ENCODE measurements at places on chromosomes 13 and 19.
A peak's percentile ranks its signal among the peaks of the same experiment; 100 is the strongest.

GRCh38 chr19:30167206-30167868 lies 204.8 kb upstream of the ZNF536 start:
- no peak for ATAC-seq

- no peak for ATAC-seq
These were observed 25.2 kb downstream of the IGFL1 start for GRCh38 chr19:46254776-46255175.

DNA sequence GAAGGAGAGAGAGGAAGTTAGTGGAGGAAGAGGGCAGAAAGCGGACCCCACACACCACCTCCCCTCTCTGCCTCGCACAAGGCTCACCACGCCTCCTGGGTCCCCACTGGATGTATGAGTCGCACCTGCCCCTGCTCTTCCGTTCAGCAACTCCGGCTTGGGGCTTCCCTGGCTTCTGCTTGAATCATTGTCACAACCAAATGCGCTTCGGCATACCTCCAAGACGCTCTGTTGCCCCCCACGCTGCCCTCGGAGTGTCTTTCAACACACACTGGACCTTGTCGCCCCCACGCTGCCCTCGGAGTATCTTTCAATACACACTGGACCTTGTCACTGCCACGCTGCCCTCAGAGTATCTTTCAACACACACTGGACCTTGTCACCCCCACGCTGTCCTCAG lies 247.2 kb downstream of the TEX29 start:
- ATAC-seq: no peak

- peak; percentile 59 for ATAC-seq
These were observed 4.9 kb upstream of the PALM start for GRCh38 chr19:703651-704446.

- no peak for ATAC-seq
These were observed 43.2 kb upstream of the RANBP3 start for GRCh38 chr19:6020972-6021805.

- no peak for ATAC-seq
These were observed 3.7 kb upstream of the LRFN1 start for GRCh38 chr19:39324242-39324842.

- ATAC-seq: no peak
These were observed 1.2 kb downstream of the MAP1S start for GRCh38 chr19:17720440-17720839.

DNA sequence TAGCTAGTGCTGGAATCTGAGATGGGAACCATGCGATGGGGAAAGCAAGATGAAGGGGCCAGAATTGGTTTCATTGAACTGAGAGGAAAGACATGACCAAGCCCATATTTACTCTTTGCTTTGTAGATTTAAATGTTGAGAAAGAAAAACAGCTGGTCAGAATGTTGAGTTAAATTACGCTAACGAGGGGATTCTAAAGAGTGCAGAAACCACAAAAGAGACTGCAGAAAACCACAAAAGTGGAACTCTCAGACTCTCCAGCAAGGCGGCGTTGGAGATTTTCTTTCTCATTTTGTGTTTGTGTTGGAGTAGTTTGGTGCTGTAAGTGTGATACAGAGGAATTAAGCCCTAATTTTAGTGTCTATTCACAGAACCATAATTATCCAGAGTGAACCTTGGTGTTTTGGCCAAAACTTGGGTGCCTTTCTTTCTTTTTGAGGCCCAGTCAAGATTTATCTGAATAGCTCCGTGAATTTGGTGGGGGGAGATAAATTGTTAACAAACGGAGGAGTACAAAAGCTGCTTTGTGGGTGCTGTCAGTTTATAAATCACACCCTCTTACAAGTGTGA lies 26.3 kb downstream of the SAE1 start:
- peak; percentile 70 for ATAC-seq

- peak; percentile 85 for ATAC-seq
These were observed 29.8 kb downstream of the CERS1 start for GRCh38 chr19:18865973-18866799.

DNA sequence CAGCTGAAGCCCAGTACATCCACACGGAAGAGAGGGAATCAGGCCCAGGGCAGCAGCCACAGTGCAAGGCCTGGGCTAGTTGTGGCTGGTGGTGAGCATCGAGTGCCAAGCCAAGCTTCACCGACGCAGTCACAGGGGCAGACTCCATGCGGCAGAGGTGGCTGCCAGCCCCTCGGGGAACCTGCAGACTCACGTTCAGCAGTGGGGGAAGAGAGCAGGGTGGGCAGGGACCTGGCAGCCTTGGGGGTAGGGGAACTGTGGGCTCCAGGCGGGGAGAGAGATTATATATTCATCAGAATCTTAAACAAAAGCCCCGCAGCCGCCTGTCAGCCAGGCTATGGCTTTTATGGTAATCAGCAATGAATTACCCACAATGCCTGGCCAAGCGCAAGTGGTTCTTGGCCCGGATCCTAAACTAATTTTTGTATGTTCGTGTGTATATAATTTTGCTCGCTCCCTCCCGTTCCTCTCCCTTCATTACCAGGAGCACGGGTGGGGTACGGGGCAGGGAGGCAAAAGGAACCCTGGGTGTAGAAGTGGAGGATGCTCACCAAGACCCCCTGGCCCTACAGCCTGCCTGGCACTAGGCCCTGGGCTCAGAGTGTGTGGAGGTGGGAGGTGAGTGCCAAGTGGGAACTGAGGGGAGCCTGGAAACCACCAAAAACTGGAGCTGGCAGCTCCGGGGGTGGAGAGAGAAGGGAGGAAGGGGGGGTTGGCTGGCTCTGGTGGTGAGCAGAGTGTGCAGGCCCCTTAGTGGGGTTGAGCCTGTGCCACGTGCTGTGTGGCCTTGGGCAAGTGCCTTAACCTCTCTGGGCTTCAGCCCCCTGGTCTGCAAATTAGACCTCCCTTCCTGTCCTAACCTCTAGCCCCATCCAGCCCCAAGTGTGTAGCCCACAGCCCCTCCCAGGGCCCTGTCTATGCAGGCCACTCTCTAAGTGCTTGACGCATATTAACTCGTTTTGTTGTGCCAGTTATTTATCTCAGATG lies 31.9 kb downstream of the PTPRS start:
- no peak for ATAC-seq

GRCh38 chr13:111460548-111461444 lies 140.4 kb downstream of the TEX29 start:
- peak; percentile 19 for ATAC-seq

GRCh38 chr13:113843864-113844556 lies 19.9 kb downstream of the GAS6 start:
- ATAC-seq: no peak

DNA sequence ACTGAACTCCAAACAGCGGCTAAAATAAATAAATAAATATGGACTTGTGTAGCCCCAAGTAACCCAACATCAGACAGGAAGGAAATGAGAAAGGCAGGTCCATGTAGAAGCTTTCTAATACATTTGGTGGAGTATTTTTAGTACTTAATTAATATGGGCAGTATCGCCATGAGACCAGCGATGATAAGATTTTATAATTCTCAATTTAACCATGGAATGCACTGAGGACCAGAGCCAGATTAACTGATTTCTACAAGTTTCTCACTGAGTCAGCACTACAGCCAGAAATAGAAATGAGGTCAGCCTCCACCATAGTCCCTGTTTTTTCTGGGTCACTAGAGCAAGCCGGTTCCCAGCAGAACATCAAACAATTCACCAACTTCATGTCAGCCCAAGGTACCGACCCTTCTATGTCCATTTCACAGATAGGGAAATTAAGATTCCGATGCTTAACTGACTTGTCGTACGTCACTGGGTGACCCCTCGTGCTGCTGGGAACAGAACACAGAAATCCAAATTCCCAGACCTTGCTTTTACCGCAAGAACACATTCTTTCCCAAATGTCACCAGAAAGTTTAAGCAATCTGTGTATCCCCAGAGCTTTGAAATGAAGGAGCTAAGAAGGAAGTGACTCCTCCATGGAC lies 90.4 kb downstream of the COL4A1 start:
- ATAC-seq: no peak

DNA sequence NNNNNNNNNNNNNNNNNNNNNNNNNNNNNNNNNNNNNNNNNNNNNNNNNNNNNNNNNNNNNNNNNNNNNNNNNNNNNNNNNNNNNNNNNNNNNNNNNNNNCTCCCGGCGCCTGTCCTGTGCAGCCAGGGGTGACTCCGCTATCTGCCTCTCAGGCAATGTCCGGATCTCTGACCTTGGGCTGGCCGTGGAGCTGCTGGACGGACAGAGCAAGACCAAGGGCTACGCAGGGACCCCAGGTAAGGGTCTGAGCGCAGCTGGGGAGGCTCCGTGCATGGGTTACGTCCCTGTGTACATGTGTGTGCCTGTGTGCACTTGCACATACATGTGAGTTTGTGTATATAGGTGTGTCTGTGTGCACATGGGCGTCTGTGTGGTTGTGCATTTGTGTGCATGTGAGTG lies 36.1 kb upstream of the TMEM255B start:
- ATAC-seq: no peak

DNA sequence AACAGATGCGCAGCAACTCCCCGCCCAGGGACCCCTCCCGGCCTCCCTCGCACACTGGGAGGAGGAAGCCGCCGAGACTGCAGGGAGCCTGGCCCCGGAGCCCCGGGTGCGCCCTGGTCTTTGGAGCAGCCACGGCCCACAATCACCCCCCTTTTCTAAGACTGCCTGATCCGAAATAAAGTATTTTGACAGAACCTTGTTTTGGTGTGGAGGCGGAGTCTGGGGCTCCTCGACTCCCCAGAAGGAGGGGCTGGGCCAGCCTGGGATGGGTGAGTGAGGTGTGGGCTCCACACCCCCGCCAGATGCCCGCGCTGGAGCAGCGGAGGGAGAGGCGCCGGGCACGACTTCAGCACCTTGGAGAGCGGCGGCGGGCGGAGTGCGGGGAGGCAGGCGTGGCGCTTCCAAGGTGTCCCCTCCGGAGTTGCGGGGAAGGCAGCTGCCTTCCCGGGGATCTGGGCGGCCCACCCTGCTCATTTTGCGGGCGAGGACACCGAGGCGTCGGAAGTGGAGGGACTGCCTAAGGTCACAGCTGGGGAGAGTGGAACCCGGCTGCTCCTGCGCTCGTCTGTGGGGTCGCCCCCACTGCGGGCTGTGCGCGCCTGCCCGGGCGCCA lies 9.4 kb downstream of the SIRT6 start:
- ATAC-seq: peak; percentile 61

DNA sequence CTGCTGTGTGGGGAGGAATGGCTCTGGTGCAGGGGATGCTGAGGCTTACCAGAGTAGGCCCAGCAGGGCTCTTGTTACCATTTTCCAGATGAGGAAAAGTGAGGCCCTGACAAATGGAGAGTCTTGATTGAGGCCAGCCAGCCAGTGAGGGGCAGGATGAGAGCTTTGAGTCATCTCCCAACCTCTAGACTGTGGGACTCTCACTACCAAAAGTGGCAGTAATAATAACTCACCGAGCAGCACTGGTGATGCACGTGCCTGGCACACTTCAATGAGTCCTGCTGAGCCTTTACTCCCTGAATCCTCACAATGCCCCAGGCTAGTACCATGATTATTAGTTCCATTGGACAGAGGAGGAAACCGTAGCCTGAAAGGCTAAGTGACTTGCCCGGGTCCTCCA lies 7.8 kb downstream of the CIC start:
- no peak for ATAC-seq
